Effector memory CD8-positive, alpha-beta T cell (primary cell): ENCODE measurements at places on chromosomes 16 and 17.

- DNase-seq: no peak
- H3K4me3 ChIP-seq: no peak overlapping the region
- H3K4me1 ChIP-seq: no peaks in the 10 kb centered on the region
- H3K27me3 ChIP-seq: no peaks in the 10 kb centered on the region
Measured at GRCh38 chr16:9316615-9317014, 225.2 kb downstream of the HAPSTR1 start.

DNA sequence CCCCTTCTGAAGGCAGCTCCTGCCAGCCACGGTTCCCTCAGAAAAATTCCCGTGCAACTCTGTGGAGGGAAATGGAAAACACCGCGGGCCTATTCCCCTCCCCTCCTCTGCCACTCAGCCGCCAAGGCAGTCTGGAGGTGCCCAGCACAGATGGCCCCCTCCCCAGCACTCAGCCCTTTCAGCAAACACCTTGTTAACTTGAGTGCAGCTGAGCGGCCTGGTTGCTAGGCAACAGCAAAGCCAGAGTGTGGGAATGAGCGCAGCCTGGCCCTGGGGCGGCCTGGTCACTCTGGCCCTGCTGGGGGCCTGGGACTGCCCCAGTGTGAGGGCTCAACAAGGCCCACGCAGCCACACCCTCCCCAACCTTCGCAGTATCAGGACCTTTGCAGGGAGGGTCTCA is 32.8 kb downstream of the CACNA1G start:
- H3K4me1 ChIP-seq: no peaks in the 10 kb centered on the region
- no peak overlapping the region for H3K27ac ChIP-seq
- DNase-seq: no peak
- no peak overlapping the region for H3K4me3 ChIP-seq
- peaks cover 11% of the 10 kb centered on the region for H3K27me3 ChIP-seq

DNA sequence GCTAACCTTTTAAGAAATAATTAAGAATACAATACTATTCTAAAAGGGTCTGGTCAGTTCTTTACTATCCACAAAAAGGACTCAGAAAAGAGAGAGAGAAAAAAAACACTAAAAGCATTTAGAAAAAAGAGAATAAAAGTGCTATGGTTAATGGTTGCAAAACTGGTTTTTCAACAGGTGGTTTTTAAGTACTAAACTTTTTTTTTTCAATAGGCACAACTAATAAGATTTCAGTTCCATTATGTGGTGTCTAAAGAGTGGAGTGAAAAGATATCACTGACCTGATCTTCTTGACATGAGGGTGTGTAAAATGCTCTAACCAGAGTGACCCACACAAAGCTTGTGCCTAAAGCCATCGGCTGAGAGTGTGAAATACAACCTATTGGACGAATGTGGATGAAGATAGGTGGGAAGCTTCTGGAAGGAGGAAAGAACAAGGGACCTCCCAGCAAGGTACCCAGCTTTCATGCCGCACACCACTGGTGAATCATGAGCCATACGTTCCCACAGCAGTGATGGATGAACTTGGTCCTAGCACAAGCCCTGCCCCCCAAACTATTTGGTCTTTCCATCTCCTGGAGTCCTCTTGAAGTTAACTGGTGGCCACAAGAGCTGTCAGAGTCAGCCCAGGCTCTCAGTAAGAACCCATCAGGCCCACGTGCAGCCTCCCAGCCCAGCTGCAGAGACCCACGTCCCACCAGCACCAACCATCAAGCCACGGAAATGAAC is 103.0 kb downstream of the ZFHX3 start:
- H3K27me3 ChIP-seq: no peaks in the 10 kb centered on the region
- H3K27ac ChIP-seq: no peak overlapping the region
- H3K4me1 ChIP-seq: no peaks in the 10 kb centered on the region
- H3K4me3 ChIP-seq: no peak overlapping the region
- no peaks in the 10 kb centered on the region for H3K36me3 ChIP-seq
- no peak for DNase-seq

DNA sequence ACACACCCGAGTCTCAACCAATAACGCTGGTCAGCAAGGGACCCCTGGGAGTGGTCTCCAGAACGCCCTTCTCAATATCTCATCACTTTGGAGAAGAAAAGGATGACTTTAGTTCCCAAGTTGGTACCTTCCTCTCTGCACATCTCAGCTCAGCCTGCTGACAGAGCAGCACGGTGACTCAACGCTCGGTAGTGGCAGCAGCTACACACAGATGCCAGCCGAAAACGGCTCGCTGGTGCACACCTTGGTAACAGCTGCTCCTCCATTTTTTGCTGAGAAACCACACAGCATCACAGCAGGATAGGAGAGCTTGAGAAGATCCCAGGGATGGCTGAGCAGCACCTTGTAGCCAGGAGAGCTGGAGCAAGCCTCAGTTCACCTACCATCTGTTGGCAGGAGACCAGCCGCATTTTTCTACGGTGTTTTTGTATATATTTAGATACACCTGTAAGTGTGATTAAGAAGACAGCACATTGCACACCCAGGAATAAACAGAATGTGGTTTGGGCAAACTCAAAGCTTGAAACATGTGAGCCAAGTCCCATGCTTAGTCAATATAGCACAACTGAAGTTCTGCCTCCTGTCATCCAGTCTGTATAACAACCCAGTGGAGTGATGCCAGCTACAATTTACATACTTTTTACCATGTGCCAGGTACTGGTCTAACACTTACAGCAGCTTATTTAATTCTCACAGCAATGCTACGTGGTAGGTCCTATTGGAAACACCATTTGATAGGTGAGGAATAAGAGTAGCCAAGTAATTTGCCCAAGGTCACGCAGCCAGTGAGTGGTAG is 83.8 kb upstream of the ERCC4 start:
- no peak for DNase-seq
- peaks cover 2% of the 10 kb centered on the region for H3K36me3 ChIP-seq
- H3K27ac ChIP-seq: no peak overlapping the region
- peaks cover 11% of the 10 kb centered on the region for H3K27me3 ChIP-seq

GRCh38 chr17:74452841-74453661 is 13.4 kb upstream of the CD300A start:
- DNase-seq: no peak
- peak overlapping the region; percentile 60 for H3K27ac ChIP-seq
- peaks cover 34% of the 10 kb centered on the region for H3K4me1 ChIP-seq

DNA sequence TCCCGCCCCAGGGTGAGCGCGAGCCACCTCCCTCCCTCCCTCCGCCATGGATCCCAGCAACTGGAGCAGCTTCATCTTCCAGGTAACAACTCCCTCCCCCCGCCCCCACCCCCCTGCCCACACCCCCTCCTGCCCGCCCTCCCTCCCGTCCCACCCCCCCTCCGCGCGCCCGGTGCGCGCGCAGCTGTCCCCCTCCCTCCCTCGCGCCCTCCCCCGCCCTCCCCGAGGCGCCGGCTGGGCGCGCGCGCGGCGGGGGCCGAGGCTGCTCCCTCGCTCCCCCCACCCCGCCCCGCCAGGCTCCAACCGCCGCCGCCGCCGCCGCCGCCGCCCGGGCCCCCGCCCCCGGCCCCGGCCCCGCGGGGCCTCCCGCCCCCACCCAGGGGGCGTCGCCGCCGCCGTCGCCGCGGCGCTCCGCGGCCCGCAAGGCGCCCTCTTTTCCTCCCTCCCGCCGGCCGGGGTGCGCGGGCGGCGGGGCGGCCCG is at the start of gene MAZ:
Gene MAZ, plus strand, starts transcription at position 431 of the 481 bp plus-strand sequence. CDS start 173 bp downstream, outside the sequence.
- peak within 1 kb of the TSS; percentile 96 for H3K4me3 ChIP-seq
- peaks cover 47% of the 10 kb centered on the region for H3K4me1 ChIP-seq
- H3K27ac ChIP-seq: peak within 1 kb of the TSS; percentile 96
- peaks cover 69% of the 10 kb centered on the region for H3K36me3 ChIP-seq

- H3K27me3 ChIP-seq: peaks cover 7% of the 10 kb centered on the region
- DNase-seq: no peak
- peaks cover 4% of the 10 kb centered on the region for H3K36me3 ChIP-seq
- peaks cover 2% of the 10 kb centered on the region for H3K4me1 ChIP-seq
- no peak overlapping the region for H3K4me3 ChIP-seq
Measured at GRCh38 chr17:77679589-77679988, 278.9 kb upstream of the TNRC6C start.

- no peak overlapping the region for H3K4me3 ChIP-seq
- no peak overlapping the region for H3K27ac ChIP-seq
- no peaks in the 10 kb centered on the region for H3K36me3 ChIP-seq
- no peak for DNase-seq
Measured at GRCh38 chr16:17408955-17409441, 61.8 kb downstream of the XYLT1 start.

GRCh38 chr16:56479469-56479868 is 28.1 kb downstream of the OGFOD1 start:
- peak overlapping the region; percentile 52 for H3K27ac ChIP-seq
- DNase-seq: no peak
- no peaks in the 10 kb centered on the region for H3K4me1 ChIP-seq
- no peak overlapping the region for H3K4me3 ChIP-seq
- peaks cover 68% of the 10 kb centered on the region for H3K36me3 ChIP-seq

- H3K36me3 ChIP-seq: peaks cover 2% of the 10 kb centered on the region
- no peaks in the 10 kb centered on the region for H3K27me3 ChIP-seq
- H3K4me1 ChIP-seq: peaks cover 6% of the 10 kb centered on the region
- H3K4me3 ChIP-seq: no peak overlapping the region
Measured at GRCh38 chr17:28216052-28216451, 102.9 kb upstream of the TMEM97 start.

DNA sequence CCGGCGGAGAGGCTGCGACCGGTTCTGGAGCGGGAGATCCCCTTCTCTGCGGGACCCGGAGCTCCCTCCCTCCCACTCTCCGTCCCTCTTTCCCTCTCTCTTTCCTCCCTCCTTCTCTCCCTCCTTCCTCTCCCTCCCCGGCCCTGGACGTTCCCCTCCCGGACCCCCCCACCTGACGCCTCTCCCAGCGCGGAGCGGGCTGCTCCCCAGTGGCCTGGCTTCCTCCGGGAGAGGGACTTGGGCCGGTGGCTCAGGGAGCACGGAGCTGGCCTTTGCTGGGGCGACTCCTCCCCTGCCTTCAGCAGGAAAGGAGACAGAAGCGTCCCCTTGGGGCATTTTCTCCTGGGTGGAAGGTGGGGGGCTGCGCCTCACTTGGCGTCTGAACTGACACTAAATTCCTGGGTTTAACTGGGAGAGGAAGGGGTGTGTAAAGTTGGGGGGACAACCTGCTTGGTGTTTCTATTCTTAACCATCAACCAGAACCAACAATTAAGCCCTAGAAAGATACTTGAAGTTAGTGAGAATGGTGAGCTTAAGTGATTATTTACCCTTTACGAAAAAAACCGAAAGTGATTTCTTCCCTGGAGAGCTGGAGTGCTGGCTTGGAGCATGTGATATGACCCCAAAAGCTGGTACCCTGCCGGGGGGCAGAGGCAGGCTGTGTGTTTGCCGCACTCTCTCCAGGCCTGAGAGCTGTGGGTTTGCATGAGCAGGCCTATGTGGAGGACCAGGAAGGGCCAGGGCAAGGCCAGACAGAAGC is 775 bp downstream of the SPIRE2 start:
- peak overlapping the region; percentile 51 for H3K4me3 ChIP-seq
- H3K27ac ChIP-seq: no peak overlapping the region
- peaks cover 8% of the 10 kb centered on the region for H3K36me3 ChIP-seq

DNA sequence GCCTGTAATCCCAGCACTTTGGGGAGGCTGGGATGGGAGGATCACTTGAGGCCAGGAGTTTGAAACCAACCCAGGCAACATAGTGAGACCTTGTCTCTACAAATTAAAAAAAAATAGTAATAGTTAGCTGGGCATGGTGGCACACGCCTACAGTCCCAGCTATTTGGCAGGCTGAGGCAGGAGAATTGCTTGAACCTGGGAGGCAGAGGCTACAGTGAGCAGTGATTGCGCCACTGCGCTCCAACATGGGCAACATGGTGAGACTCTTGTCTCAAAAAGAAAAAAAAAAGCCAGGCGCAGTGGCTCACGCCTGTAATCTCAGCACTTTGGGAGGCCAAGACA is 56.9 kb upstream of the MRTFB start:
- no peaks in the 10 kb centered on the region for H3K4me1 ChIP-seq
- no peak overlapping the region for H3K27ac ChIP-seq
- no peak for DNase-seq
- no peaks in the 10 kb centered on the region for H3K36me3 ChIP-seq
- peaks cover 53% of the 10 kb centered on the region for H3K27me3 ChIP-seq
- no peak overlapping the region for H3K4me3 ChIP-seq

DNA sequence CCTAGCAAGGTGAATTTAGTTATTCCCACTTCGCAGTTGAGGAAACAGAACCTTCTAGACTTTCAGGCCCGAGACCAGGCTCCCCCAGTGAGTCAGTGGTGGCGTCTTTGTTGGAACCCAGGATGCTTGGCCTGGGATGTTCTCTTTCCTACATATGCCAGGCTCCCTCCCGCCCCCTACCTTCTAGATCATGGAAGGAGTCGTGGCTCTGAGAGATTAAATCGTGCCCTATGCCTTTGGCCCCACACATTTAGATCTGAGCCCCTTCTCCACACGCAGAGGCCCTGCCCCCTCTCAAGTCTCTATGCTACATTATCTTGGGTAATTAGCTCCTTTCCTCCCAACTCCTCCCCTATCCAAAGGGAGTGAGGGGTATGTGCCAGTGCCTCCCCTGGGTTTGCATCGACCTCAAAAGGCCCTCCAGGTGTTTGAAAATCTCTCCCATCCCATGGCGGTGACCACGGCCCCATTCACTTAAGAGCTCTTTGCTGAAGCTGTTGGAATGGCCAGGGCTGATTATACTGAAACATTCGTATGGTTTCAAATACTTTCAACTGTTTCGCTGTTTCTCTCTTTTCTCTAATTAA is 3.0 kb downstream of the NGFR start:
- H3K27me3 ChIP-seq: peaks cover 51% of the 10 kb centered on the region
- peaks cover 25% of the 10 kb centered on the region for H3K4me1 ChIP-seq
- peak overlapping the region; percentile 89 for H3K4me3 ChIP-seq
- peaks cover 9% of the 10 kb centered on the region for H3K36me3 ChIP-seq
- no peak overlapping the region for H3K27ac ChIP-seq

- DNase-seq: no peak
- no peak overlapping the region for H3K27ac ChIP-seq
- peaks cover 45% of the 10 kb centered on the region for H3K27me3 ChIP-seq
- peaks cover 4% of the 10 kb centered on the region for H3K36me3 ChIP-seq
Measured at GRCh38 chr17:50027881-50028735, 27.8 kb upstream of the ITGA3 start.

GRCh38 chr17:6548578-6549330 is 7.6 kb downstream of the PITPNM3 start:
- H3K4me3 ChIP-seq: no peak overlapping the region
- peaks cover 9% of the 10 kb centered on the region for H3K27me3 ChIP-seq
- no peak for DNase-seq
- no peaks in the 10 kb centered on the region for H3K36me3 ChIP-seq
- H3K4me1 ChIP-seq: peaks cover 10% of the 10 kb centered on the region

- no peaks in the 10 kb centered on the region for H3K36me3 ChIP-seq
- no peaks in the 10 kb centered on the region for H3K27me3 ChIP-seq
- no peak overlapping the region for H3K4me3 ChIP-seq
- H3K27ac ChIP-seq: no peak overlapping the region
Measured at GRCh38 chr17:68172461-68172954, 75.3 kb upstream of the AMZ2 start.

DNA sequence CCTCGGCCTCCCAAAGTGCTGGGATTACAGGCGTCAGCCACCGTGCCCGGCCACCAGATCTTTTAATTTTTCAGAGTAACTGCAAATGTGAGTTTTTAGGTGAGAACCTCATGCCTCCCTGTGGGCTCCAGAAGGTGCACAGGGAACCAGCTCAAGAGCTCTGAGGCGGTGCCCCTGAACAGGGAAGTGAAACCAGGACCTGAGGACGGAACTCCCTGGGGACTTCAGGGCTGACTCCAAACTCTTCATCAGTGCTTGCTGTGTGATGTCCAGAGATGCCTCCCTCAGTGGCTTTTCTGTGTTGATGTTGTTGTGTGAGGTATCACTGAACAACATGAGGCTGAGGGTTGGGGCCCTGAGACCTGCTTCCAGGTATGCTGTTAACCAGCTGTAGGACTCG is 23.8 kb downstream of the SLC12A3 start:
- peaks cover 3% of the 10 kb centered on the region for H3K36me3 ChIP-seq
- no peak overlapping the region for H3K4me3 ChIP-seq
- H3K27me3 ChIP-seq: no peaks in the 10 kb centered on the region
- no peak overlapping the region for H3K27ac ChIP-seq

GRCh38 chr17:63932721-63933120 is 590 bp upstream of the CD79B start:
- peaks cover 13% of the 10 kb centered on the region for H3K36me3 ChIP-seq
- H3K4me1 ChIP-seq: peaks cover 23% of the 10 kb centered on the region
- H3K27ac ChIP-seq: peak overlapping the region; percentile 92
- H3K27me3 ChIP-seq: no peaks in the 10 kb centered on the region
